Stimulated activated CD8-positive, alpha-beta memory T cell treated with anti-CD3 and anti-CD28 coated beads, Interleukin-2, amount 100 ng/mL, for 1 hour (primary cell): ENCODE measurements at places on chromosomes 1 and 21.

GRCh38 chr1:53595906-53596305 is 136.7 kb downstream of the DMRTB1 start:
- DNase-seq: no peak

DNA sequence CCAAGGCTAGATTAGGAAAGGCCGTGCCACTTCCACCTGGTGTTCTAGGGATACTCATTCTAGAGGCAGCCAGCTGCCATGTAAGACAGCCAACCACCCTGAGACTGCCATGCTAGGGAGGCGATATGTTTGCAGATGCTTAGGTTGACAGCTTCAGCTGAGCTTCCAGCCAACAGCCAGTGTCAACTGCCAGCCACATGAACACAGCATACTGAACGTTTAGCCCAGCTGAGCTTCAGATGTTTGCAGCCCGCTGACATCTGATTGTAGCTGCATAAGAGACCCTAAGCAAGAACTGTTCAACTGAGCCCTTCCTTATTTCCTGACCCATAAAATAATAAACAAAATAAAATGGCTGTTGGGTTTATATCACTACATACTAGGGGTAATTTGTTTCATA is 5.0 kb upstream of the KCNC4 start:
- DNase-seq: no peak

DNA sequence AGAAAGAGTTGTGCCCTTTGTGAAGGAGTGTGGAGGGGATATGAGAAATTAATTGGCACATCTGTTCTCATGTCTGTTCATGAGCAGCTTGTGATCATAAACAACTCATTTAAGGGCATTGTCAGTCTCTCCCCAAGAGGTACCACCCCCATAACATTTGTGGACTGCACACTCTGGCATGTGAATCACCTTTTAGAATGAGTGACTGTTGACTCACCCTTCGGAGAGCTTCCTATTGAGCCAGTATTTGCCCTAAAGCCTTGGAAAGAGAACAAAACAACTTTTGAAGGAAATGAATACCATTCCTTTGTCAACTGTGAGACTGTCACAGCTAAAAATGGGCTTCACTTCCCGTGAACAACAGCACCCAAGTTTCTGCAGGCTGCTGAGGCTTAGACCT is 27.5 kb upstream of the MYSM1 start:
- DNase-seq: no peak

- no peak for DNase-seq
Observed at GRCh38 chr1:223215026-223215425, 72.0 kb upstream of the TLR5 start.

GRCh38 chr1:86377341-86377740 is 18.8 kb downstream of the ODF2L start:
- no peak for DNase-seq

DNA sequence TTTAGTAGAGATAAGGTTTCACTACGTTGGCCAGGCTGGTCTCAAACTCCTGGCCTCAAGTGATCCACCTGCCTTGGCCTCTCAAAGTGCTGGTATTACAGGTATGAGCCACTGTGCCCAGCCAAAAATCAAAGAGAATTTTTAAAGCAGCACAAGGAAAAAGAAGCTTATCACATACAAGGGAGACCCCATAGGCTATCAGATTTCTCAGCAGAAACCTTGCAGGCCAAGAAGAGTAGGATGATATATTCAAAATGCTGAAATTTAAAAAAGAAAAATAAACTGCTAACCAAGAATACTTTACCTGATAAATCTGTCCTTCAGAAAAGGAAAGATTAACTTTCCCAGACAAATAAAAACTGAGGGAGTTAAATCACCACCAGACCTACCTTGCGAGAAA is 43.2 kb downstream of the FLVCR1 start:
- DNase-seq: no peak

GRCh38 chr1:155007251-155007828 is 4.7 kb downstream of the ZBTB7B start:
- no peak for DNase-seq

DNA sequence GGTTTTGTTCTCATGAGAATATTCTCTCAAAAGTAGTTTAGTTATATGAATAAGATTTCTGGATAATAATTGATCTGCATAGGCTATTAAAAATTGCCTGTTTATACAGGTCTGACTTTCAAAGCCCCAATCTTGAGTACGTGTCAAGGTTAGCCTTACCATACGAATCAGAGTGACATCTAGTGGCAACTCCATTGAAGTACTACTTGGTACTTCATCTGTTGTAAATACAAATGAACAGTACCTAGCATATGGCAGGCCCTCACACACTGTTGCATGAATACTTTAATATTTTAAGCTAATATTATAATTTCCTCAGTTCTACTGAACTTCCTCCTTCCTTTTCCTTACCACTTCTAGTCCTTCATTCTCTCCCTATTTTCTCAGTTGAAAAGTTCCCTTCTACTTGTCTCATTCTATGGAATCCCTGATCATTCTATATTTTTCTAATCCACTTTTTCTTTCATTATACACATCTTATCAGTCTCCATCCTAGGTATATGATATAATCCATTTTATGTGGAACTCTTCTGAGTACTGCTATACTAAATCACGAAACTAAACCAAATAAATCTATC is 101.2 kb downstream of the AKT3 start:
- DNase-seq: no peak

GRCh38 chr1:24952413-24952841 is 22.4 kb upstream of the RUNX3 start:
- no peak for DNase-seq

DNA sequence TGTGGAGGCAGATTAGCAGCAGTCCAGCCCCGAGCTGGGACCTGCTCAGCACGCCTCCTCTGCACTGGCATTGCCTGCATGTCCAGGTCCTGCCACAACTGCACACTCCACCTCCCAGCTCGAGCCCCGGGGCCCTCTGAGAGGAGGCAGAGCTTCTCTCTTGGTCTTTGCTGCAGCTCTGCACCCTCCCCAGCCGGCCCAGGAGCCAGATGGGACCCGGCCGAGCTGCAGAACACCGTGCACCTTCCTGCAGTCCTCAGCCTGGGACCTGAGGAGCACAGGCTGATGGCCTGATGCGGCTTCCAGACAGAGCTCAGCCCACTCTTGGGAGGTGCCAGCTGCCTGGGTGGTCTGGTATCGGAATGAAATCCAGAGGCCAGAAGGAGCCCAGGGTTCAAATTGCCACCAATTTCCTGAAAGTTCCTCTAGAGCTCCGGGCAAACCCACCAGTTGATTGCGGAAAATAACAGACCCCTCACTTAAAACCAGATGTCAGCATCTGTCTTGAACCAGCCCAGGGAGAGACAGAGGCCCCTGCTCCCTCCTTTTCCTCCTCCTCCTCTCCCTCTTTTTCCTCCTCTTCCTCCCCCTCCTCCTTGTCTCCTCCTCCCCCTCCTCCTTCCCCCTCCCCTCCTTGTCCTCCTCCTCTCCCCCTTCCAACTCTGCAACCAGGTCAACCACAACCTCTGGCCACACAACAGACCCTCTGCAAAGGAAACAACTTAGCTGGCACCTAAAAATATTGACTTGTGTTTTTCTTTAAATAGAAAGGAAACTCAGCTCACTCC is 10.6 kb upstream of the SPSB1 start:
- no peak for DNase-seq

DNA sequence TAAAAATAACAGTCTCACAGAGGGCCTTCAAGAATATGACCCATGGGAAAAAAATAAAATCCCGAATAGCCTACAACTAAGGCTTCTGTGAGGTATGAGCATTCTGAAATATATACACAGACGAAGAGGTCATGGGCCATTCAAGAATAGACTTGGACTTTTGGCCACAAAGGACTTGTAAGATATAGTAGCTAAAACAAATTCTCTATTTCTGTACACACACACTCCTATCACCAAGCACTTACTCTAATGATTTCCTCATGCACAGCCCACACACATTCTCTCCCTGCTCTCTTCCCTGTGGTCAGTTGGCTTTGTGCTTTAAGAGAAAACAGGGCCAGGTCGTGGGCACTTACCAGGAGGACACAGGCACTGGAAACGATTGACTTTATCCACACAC is 69.7 kb upstream of the ADAM30 start:
- no peak for DNase-seq

DNA sequence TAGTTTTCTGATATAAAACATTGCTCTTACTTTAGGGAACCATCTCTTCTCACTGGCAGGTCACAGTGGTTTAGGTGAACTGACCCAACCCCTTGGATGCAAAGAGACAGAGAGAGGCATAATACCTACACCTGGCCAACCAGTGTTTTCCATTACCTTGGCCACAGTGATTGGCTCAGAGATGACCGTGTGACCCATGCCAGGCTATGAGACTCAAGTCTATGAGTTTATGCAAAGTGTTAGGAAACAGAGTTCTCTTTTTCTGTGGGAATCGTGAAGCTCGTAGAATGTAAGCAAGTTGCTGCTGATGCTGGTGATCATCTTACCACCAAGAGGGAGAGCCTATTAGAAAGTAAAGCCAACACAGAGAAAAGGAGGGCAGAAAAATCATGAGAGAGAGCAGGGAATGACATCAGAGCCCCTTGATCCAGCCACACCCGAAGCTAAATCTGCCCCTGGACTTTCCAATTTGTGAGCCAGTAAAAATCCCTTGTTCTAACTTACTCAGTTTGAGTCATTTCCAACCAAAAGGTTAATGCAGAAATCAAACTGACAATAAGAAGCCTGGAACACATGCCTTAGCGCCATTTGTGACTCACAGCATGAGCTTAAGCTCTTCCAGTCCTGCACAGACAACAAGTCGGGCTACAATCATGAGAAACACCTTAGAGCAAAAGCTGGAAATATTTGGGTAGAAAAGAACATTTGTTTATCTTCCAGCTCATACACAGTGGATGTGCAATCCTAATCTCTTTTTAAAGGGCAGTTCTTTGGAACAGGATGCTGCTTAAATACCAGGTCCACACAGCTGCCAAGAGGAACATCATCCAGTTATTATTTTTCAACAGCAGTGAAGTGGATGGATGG is 81.3 kb upstream of the KAZN start:
- no peak for DNase-seq

- DNase-seq: no peak
Observed at GRCh38 chr1:56992318-56993125, 26.7 kb upstream of the C8B start.

DNA sequence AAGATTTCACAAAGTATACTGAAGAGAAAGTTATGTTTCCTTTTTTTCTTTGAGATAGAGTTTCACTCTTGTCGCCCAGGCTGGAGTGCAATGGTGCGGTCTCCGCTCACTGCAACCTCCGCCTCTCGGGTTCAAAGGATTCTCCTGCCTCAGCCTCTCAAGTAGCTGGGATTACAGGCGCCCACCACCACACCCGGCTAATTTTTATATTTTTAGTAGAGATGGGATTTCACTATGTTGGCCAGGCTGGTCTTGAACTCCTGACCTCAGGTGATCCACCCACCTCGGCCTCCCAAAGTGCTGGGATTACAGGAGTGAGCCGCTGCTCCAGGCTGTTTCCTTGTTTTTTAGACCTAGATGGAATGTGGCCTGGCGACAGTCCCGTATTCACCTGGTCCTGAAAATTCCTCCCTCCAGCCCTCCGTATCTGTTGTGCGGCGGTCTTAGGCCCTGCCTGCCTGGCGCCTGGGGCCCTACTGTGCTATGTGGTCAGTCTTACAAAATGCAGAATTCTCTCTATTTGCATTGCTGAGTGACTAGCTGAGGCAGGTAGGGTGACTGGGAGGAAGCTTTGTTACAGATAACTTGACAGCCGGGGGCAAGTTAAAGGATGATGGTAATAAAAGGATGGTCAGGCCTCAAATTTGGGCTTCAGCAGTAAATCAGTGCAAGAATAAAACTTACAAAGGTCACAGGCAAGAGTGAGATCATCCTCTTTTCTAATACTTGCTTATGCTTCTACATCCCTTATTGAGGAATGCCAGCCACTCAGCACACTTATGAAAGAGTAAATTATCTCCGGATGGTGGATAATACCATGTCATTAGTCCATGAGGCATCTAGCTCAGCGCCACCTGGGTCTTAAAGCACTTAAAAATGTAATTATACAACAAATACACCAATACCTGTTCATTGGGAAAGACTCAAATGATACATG is 30.3 kb downstream of the PARK7 start:
- DNase-seq: no peak

GRCh38 chr1:93438716-93439115 is 9.2 kb upstream of the FNBP1L start:
- DNase-seq: no peak

DNA sequence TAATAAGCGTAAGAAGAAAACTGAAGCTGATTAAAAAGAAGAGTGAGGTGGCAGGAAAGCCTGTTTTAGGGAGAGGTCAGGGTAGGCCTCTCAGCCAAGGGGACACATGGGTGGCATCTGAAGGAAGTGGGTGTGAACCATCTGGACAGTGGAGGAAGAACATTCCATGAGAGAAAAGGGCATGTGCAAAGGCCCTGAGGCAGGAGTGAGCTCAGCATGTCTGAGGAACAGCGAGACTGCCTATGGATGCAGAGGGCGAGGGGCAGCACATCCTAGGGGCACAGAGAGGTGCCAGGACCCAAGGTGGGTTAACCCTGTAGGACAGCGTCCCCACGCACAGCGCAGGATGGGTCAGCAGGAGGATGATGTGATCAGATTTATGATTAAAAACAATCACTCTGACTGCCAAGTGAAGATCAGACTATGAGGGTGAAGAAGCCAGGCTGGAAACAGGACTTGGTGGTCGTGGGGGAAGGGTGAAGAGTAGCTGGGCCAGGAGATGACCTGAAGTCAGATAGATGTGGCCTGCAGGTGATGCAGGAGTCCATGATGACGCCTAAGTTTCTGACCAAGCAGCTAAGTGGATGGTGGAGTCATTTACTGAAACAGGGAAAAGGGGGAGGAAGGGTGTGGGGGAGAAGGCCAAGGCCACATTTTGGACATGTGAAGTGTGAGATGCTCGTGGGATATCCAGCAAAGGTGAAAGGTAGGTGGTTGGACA is 37.9 kb downstream of the PABPC4 start:
- DNase-seq: no peak

GRCh38 chr1:93668121-93668520 is 13.5 kb downstream of the BCAR3 start:
- no peak for DNase-seq

- DNase-seq: no peak
Observed at GRCh38 chr1:244365809-244366208, 85.9 kb downstream of the ADSS2 start.

DNA sequence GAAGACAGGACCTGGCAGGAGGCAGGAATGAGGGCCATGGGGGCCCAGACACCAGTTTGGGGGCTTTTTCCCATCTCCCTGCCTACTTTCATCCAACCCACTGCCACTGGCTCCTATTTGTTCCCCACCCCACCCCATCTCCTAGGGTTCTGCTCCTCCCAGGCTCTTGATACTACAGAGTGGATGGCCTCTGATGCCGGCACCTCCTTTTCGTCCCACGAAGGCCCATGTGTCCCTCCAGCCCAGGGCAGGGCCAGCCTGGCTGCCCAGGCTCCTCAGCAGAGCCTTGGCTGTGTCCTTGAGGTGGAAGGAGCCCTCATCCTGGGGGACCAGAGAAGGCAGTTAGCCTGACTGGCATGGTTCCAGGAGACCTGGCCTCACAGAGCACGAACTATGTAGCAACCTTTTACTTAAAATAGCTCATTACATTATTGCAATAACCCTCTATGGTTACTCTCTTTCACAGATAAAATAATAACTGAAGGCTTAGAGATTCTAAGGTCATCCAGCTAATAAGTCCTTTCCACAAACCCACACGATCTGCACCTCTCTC is 3.5 kb downstream of the POMGNT1 start:
- DNase-seq: no peak
